ENCODE measurements at places on chromosomes 4 and X.

DNA sequence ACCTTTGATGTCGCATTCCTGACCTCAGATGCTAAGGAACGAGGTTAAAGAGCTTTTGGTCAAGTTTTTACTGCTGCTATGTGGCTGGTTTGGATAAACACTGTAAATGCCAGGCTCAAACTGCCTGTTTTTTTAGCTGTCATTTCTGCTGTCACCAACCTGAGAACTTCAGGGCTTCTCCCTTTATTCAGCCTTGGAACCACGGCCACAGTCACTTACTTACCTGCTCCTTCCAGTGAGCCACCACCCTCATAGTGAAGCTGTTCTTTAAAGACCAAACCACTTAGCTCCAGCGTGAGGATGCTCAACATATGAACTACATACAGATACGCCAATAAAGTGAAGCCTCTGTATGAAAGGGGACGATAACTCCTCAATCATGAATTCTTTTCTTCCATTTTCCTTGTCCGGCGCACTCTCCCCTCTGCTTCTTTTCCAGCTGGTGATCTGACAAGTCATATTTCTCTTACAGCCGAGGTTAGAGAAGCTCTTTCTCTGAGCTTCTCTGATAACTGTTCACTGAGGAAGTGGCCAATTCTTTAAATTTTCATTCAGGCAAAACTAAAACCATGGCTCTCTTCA is 152.8 kb upstream of the ANK2 start:
- no peak for DNase-seq

DNA sequence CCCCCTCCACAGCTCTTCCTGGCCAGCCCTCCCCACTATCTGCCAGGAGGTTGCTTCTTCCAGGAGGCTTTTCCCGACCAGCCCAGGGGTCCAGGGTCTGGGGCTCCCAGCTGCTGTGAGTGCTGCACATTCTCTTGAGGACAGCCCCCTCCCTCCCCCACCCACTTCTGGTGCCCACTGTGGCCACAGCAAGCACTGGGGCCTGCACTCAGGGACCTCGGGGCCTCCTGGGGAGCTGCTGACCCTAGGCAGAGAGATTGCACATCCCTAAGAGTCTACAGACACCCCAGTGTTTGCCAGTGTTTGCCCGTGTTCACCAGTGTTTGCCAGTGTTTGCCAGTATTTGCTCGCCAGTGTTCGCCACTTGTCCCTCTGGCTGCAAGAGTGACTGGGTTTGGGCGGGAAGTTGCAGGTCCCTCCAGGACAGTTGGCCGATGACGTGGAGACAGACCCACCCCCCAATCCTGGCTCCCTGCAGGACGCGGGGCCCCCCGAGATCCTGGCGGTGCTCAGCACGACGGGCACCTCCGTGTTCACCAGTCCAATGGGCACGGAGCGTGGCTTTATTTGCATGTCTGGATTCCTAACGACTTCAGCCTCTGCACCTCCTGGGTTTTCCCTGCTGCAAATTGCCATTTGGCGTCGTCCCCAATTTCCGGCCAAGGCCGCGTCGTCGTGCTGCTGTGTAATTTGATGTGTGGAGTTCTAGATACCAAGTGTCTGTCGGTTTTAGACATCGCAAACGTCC is 87.5 kb upstream of the NKX1-1 start:
- no peak for DNase-seq

- no peak for DNase-seq
Measured at GRCh38 chrX:138150709-138151108, 560.8 kb downstream of the FGF13 start.

- DNase-seq: no peak
Measured at GRCh38 chrX:2183193-2183725, 317.5 kb downstream of the DHRSX start.

GRCh38 chr4:139599076-139599475 is 43.1 kb upstream of the SETD7 start:
- no peak for DNase-seq

- no peak for DNase-seq
Measured at GRCh38 chrX:103344606-103345005, 11.7 kb upstream of the TCEAL9 start.

DNA sequence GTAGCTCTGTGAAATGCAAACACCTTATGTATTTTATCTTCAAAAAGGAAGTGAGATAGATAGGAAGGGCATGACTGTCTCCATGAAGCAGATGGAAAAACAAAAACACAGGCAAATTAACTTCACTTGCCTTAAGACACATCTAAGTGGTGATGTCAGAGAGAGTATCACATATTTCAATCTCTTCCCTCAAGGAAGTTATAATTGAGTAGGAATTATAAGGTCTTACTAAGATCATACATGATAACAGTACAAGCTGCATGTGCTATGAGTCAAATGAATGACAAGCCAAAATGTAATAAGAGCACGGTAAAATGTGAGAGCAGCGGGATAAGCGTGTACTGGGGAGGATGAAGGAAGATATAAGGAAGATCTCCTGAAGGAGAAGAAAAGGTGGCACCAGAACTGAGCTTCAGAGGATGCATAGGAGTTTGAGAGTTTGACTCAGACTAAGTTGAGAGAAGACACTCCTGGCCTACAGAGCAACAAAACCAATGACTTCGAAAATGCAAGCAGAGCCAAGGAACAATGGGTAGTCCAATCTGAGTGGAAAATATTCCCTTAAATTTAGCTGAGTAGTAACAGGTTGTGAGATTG is 43.3 kb upstream of the GALNT7 start:
- DNase-seq: no peak

GRCh38 chr4:113524505-113525186 is 236.9 kb downstream of the CAMK2D start:
- DNase-seq: no peak

DNA sequence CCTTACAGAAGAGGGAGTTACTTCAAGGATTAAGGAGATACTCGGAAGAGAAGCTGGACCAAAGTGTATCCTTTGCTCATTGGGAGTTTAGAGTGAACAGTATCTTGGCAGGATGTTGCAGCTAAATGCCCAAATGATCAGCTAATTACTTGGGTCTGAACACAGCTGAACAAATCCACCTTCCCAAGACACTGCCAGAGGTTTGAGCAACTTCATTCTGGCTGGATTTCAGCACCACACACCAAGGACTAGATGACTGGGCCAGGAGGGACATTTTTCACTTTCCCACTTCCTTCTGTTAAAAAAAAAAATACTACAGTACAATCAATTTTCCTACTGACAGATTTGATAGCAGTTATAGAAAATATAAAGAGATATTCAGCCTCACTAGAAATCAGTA is 324.6 kb downstream of the MID1IP1 start:
- no peak for DNase-seq

Data from BE2C (cell line).